ENCODE measurements at places on chromosomes 6 and 20.

- no peak for DNase-seq
Observed at GRCh38 chr20:3433744-3434143, 26.3 kb upstream of the DNAAF9 start.

DNA sequence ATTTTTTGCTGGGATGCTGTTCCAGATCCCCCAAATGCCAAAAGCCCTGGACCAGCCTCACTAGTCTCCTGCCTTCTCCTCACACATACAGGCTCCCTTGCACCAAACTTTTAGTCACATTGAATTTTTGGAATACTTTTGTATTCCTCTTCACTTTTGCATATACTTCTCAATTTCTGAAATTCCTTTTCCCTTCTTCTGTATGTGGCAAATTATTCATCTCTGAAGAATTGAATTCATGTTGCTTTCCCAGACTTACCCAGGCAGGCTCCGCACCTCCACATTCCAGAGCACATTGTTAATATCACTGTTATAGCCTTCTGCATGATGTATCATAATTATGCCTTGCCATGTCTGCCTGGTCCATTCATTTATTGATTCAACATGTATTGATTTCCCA, 255.3 kb upstream of the POU3F2 start:
- no peak for DNase-seq

GRCh38 chr6:152698692-152699091, 995 bp downstream of the MYCT1 start:
- DNase-seq, result no peak

DNA sequence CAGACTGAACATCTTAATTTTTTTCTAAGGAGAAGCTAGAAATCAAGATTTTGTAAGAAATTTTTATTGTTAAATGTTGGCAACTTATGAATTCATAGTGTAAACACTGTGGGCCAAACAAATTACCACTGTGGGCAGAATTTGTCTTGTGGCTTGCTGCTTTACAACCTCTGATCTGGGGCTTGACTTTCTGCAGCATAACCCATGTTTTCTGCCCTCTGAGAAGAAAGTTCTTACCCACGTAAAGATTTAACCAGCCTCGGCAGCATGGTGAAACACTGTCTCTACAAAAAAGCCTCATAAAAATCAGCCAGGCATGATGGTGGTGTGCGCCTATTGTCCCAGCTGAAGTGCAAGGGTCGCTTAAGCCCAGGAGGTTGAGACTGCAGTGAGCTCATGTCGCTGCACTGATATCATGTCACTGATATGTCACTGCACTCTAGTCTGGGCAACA, 12.9 kb downstream of the ITCH start:
- DNase-seq, result no peak

DNA sequence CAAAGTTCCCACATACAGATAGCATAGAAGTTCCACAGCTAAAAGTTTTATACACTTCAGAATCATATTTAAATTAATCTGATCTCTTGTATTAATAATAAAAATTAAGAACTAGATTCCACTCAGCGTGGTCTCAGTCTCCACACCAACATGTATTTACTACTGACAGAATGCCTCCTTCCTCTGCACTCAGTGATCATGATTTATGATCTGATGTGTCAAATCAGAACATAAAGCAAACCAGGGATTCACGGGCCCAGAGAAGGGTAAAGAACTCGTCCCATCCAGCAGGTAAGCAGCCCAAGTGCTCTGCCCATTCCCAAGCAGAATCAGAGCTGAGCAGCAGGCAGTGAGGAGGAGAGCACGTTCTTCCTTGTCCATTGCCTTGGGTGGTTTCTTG, 14.2 kb upstream of the ATRN start:
- no peak for DNase-seq

DNA sequence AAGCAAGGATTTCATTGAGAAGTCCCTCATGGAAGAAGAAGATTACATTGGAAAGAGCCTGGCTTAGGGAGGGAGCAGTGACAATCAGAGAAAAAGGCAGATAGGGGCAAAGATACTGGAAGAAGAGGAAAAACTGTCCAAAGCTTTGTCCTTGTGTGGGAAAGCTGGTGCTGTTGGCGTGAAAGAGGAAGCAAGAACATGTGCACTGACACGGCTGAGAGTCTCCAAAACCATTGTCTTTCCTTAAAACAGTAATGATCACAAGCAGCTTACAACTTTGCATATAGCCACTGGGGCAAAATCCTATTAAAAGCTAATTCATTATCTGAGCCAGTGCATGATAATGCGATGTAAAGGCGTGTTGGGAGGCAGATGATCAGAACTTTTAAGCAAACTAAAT, 85.1 kb upstream of the ESR1 start:
- DNase-seq, result no peak

GRCh38 chr6:151958332-151958731, 150.8 kb downstream of the ESR1 start:
- no peak for DNase-seq

GRCh38 chr6:149701714-149702113, 16.2 kb downstream of the LATS1 start:
- peak; percentile 7 for DNase-seq

DNA sequence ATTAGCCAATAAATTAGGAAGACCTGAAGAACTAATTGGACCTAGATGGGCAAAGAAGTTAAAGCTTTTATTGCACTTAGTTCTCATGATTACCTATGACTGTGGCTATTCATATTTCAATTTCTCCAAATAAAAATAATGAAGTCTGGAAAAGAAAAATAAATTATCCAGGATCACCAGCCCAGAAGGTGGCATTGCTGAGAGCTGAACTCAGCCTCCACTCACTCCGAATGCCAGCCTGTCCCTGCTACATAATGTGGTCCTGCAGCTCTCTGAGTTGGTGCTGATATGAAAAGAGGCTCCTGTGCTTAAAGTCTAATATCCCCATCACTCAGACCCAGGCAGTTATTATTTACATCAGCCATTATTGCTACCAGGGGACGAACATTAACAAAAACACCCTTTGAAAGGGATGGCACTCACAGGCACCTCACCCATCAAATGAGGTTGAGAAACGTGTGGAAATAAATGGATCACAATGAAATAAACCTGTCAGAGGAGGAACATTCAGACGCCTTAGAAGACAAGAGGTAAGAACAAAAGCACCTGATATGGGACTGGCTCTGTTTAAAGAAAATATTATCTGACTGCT, 649.7 kb upstream of the CHD6 start:
- no peak for DNase-seq

DNA sequence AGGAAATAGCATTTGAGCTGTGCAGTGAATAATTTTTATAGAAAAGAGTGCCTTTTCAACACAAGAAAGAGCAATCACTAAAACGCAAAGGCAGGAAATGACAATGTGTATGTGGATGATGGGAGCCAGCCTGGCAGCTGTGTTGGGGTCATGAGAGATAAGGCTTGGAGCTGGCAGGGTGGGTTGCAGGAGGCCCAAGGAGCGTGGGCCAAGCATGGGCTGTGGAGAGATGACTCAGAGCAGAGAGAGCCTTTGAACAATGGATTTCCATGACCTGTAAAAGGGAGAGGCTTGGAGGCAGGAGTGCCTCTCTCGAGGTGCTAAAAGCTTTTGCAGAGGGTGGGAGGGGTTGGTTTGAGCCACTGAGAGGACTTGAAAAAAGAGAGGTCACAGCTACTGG, 6.6 kb upstream of the TBC1D7 start:
- DNase-seq, result no peak

DNA sequence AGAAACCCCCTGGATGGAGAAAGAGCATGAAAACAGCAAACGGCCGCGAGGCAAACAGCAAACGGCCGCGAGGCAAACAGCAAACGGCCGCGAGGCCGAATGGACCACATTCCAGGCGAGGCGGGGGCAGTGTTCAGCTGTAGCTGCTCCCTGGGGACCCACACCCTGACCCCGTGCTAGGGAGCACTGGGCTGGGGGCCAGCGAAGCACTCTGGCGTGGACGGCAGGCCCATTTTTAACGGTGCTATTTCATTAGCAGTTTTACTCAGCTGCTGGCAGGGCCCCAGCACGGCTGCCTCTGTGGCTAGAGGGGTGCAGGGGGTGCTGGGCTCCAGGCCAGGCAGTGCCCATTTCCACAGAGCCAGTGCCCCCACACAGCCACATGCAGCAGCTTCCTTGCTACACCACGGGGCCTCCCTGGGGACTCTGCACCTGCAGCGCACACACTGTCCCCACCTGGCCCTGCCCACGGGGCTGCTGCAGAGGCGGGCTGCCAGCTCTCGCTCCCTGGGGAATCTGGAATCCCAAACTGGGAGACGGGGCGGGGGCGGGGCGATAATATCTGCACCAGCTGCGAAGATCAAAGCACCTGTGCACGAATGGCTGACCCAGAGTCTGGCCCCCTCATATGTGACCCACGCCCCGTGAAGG, 35.6 kb upstream of the SLCO4A1 start:
- DNase-seq, result no peak

GRCh38 chr6:8157839-8158238, 55.5 kb upstream of the EEF1E1 start:
- DNase-seq, result no peak

DNA sequence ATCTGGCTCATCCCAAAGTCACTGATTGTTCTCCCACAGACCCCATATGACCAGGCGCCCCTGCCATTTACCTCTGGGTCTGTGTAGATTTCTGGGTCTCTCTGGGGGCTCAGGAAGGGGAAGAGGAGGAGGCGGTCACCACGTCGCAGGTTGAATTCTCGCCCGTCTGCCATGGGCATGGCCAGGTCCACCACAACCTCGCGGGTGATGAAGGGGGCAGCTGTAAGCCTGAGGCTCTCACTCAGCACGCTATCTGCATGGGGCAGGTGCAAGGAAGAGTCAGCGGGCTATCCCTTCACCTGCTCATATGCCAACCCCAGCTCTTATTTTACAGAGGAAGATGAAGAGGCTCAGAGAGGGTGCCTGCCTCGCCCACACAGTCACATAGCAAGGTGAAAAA, 30.5 kb upstream of the KCNB1 start:
- DNase-seq, result no peak

GRCh38 chr6:57147955-57148858, 23.9 kb upstream of the BAG2 start:
- no peak for DNase-seq

- DNase-seq, result no peak
Observed at GRCh38 chr20:42063141-42063540, 445.0 kb upstream of the CHD6 start.

GRCh38 chr20:46631212-46631869, 19.9 kb downstream of the SLC13A3 start:
- DNase-seq, result no peak

DNA sequence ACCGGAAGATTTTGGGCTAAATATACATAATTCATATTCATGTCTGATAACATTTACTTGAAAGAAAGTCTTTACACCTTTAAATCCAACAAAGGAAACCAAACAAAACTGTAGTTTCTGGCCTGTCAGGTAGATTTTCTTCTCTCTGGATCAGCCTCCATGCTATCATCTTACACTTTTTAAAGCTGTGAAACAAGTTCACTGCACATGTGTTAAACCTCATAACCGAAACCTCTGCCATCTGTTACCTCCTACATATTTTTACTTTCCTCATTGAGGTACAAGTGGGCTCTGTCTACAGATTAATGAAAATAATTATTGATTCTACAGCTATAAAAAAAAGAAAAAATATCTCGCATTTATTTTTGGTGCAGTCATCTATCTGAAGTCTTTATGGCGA, 149.9 kb downstream of the RALGAPA2 start:
- no peak for DNase-seq

DNA sequence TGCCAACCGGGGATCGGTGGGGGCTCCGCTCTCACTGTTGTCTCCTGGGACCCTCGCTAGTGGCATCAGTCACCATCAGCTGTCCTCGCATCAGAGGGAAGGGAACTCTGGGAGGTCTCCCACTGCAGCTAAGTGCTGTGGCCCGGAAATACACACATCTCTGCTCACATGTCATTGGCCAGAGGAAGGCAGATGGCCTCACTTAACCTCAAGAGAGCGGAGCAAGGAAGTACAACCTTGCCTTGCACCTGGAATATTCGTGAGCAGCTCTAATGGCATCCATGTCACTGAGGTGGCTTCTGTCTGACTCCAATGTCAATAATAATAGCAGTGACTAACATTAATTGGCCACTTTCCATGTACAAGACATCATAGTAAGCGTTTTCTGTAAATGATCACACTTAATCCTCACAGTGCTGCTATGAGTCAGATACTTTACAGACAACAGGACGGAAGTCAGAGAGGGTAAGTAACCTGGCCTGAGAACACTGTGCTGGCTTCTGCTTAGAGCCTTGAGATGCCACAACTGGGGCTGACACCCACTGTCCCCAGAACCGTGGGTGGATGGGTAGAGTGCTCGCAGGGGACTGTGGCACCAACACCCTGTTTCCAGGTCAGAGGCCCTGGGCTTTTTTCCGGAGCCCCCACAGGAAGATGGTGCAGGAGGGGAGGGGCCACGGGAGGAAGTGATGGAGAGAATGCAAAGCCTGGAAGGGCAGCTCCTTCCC, 6.0 kb downstream of the LHFPL5 start:
- no peak for DNase-seq

DNA sequence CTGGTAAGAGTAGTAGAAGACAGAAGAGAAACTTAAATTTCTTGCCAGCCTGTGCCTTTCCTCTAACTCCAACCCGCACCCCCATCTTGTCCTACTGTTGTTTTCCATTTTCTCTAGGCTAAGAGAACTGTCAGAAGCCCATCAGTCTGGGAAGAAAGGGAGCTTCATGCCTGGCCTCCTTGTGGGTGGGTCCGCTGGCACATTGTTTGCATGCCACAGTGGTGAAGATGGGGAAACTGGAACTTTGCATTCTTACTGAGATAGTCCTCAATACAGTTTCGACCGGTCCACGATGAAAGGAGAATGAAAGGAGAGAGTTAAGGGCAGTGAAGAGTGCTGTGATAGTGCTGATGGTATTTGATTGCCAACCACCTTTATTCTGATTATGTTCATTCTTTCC, 103.1 kb downstream of the TCP11 start:
- no peak for DNase-seq

GRCh38 chr6:84035484-84035883, 1.9 kb downstream of the MRAP2 start:
- no peak for DNase-seq

GRCh38 chr20:3679749-3680700, 1.8 kb downstream of the ADAM33 start:
- no peak for DNase-seq

GRCh38 chr6:110550353-110550752, 73.9 kb upstream of the SLC22A16 start:
- DNase-seq, result no peak

DNA sequence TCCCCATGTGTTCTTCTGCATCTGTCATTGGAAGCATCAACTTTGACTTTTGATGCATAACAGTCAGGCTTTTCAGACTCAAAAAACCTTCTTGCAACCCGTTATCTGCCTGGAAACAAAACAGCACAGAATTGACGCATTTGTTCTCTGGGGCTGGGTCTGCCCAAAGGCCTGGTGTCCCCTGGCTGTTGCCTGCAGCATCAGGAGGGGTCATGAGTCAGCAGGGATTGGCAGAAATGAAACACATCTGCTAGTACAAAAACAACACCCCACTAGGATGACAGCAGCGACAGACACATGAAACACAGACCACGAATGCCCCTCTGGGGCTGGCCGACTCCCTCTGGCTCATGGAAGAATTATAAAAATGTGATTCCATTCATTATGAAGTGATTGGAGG, 157.6 kb upstream of the INSM1 start:
- DNase-seq, result no peak

- no peak for DNase-seq
Observed at GRCh38 chr20:5895626-5896025, 54.7 kb downstream of the TRMT6 start.
